ENCODE measurements at places on chromosomes 7 and 10.

- DNase-seq = no peak
These were observed 34.6 kb upstream of the MALRD1 start for GRCh38 chr10:19014034-19014433.

- no peak for DNase-seq
These were observed 31.5 kb upstream of the GSAP start for GRCh38 chr7:77447616-77448015.

GRCh38 chr7:67407392-67408071 lies 410.9 kb downstream of the TYW1 start:
- DNase-seq = no peak

DNA sequence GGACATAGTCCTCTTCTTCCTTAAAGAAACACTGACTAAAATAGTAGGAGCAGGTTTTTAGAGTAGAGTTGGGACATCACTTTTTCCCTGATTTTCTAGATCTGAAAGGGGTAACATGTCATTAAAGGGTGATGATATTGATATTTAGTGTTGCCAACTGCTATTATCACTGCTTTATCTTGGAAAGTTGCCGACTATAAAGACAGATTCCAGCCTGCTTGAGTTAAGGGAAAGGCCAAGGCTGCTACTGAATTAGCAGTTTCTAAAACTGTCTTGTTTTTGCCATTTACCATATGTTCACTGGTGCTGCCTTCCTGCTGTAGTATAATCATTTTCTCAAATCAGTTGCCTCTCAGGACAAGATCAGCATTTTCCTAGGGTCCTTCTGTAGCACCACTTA lies 29.7 kb downstream of the AP3M1 start:
- no peak for DNase-seq

DNA sequence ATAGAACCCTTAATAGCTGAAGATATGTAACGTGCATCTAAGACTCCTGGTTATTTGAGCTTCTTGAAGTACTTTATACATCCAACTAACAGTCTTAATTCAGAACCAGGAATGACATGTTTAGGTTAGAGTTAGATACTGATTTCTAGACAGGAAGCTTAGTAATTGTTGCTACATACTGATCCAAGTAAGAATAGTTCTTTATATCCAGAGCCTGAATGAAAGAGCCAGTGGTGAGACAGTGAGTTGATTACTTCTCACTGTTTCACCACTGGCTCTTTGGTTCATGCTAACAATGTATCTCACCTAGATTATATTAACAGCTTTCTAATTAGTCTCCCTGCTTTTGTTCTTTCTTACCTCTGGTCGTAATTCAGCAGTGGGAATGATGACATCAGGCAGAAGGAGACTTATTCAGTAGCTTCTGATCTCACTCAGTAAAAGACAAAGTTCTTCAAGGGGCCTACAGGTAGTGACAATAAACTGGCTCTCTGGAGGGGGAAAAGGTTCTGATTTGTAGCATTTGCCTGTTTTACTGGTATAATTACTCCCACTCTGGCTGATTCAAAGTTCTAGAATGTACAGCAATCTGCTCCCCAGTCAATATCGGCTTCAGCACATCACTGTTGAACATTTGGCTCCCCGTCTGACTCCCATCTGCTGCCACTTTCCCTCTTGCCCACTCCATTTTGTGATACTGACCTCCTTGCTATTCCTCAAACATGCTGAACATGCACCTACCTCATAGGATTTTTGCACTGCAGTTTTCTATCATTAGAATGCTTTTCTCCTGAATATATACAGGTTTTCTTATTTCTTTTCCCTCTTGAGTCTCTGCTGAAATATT lies 29.1 kb downstream of the MCU start:
- no peak for DNase-seq

- DNase-seq = no peak
These were observed 1.1 kb upstream of the AKR1B1 start for GRCh38 chr7:134459981-134460380.

GRCh38 chr7:33350577-33350976 lies 221.2 kb downstream of the BBS9 start:
- DNase-seq = no peak

- DNase-seq = no peak
These were observed 5.6 kb downstream of the DAGLB start for GRCh38 chr7:6442114-6442513.

- no peak for DNase-seq
These were observed 174.1 kb upstream of the GPR26 start for GRCh38 chr10:123492016-123492415.

- DNase-seq = no peak
These were observed 154.5 kb downstream of the SLC25A13 start for GRCh38 chr7:96167424-96167823.

DNA sequence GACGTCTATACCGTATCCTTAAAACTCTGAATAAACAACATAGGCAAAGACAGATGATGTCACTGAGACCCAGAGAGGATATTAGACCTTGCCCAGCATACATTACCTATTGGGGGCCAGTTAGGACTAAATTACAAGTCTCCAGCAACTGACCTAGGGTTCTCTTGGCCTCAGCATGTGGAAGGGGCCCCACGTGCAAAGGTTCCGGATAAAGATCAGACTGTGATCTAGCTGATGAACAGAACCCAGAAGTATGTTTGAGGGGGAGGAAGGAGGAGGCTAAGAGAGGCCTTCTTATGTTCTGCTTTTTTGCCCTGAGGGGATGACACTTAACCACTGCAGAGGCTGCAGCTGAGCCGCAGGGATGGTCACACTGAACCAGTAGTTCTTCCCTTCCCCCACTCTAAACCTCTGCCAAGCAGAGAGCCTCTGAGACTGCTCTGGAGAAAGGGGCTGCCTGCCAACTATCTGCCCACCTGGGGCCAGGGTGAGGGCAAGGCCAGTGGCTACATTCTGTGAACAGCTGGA lies 24.0 kb upstream of the KMT2C start:
- no peak for DNase-seq

- DNase-seq = no peak
These were observed 138.2 kb downstream of the C10orf105 start for GRCh38 chr10:71581376-71581775.

GRCh38 chr7:99379043-99379577 lies 4.6 kb downstream of the ARPC1B start:
- DNase-seq = no peak

GRCh38 chr7:909358-910329 lies 33.3 kb downstream of the GET4 start:
- DNase-seq = no peak
